IPS DF 19.7 (cell line): ENCODE measurements at places on chromosomes 4 and X.

GRCh38 chrX:32532262-32532661 lies 679.1 kb downstream of the DMD start:
- DNase-seq, result no peak

DNA sequence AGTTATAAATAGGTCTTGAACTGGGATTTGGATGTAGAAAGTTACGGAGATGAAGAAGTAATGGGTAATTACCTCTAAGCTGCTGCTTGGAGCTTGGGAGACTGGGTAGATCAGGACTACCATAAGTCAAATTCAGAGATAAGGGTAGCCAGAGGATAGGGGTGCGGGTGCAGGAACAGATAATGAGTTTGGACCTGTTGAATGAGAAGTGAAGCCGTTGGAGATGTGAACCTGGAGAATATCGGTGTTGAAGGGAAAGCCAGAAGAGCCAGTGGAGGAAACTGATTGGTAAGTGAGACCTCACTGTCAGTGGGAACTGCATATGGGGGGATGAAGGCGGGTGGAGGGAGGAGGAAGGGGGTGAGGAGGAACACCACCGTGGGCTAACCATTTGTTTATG lies 618 bp upstream of the FOXO4 start:
- DNase-seq, result no peak

DNA sequence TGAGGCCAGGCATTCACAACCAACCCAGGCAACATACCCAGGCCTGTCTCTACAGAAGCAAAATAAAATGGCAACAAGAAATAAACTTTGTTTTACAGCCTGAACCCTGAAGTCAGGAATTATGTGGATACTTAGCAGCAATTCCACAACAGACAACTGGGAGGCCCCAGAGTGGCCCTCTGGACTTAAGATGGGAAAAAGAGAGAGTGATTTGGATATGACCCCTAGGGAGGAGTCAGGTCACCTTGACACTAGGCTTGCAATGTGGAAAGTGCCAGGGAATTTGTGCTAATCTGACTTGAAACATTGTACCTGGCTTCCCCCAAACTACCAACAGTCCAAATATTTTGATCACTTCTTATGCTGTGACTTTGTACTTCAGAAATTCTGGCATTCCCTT lies 193.1 kb downstream of the PARM1 start:
- DNase-seq, result no peak

GRCh38 chr4:84530454-84530853 lies 31.4 kb upstream of the NKX6-1 start:
- DNase-seq, result no peak

GRCh38 chr4:125070861-125071260 lies 243.9 kb upstream of the FAT4 start:
- DNase-seq, result no peak

DNA sequence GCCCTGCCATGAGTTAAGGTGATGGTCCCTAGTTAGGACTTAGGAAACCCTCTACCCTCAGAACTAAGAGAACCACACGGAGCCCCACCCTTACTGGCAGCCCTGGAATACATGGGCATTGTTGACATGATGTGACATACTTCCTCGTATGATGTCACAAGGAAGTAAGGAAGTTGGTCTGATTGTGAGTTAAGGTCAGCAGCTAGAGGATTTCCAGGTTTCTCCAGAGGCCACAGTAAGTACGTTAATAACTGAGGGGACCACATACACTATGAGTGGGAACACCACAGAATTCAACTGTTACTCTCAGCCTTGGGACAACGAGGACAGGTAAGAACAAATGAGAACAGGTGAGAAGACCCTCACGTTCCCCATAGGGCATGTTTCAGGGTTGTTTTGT lies at the start of gene MAGEB5:
Gene MAGEB5, plus strand, starts transcription at position 301 of the 400 bp plus-strand sequence. CDS start 1,133 bp downstream, outside the sequence.
- DNase-seq, result no peak

- DNase-seq, result no peak
These were observed 7.2 kb downstream of the FAM53A start for GRCh38 chr4:1676605-1677525.
